NCI-H460 (cell line): ENCODE measurements at places on chromosomes 11 and 22. TPM values are rescaled to one million over a fixed set of nuclear protein-coding genes. Genes with fewer than 3 reads are reported as not detected.

DNA sequence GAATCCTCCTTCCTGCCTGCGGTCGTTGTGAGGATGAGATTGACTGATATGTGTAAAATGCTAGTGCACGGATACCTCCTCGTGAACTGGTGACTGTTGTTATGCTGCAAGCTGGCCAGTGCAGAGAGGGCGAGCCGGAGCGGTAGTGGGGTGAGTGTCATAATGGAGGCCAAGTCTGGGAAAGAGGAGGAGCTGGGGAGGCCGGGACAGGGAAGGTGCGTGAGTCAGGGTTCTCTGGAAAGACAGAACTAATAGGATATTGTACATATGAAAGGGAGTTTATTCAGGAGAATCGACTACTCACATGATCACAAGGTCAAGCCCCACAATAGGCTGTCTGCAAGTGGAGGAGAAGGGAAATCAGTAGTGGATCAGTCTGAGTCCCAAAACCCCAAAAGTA lies 56.8 kb upstream of the FADD start:
- no peak for DNase-seq

Gene ZBTB16
- not detected in 2 replicates for total RNA-seq

GRCh38 chr11:73288192-73288872 lies 16.2 kb downstream of the P2RY6 start:
- no peak for DNase-seq

DNA sequence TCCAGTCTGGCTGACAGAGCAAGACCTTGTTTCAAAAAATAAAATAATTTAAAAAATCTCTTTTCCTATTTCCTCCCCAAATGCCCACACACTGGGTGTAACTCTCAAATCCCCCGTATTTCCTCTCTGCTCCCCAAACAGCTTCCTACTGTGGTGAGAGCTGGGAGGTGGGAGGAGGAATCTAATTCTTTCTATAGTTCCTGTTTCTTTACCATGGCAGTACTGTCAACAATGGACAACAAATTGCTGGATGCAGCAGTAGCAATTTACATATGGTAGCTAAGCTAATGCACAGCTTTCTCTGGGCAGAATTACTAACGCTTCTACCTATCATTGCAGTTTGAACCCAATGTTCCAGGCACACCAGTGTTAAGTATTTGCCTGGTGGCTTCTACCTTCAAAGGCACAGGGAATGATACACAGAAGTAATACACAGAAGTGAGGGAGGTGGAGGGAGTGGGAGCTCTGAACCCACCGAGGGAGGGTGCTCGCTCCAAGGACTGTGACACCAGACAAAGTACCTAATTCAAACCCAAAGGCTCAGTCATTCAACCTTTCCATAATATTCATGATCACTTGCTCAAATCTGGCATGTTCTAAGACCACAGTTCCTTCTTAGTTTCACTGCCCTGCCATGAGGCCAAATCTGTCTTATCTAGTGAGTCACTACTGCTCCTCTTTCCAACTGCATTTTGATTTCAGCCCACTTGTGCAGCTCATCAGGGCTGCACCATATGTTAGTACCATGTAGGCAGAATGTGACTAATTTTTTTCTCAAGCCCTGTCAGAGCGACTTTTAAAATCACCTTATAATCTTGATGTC lies 37.9 kb downstream of the CELF1 start:
- DNase-seq, result no peak

DNA sequence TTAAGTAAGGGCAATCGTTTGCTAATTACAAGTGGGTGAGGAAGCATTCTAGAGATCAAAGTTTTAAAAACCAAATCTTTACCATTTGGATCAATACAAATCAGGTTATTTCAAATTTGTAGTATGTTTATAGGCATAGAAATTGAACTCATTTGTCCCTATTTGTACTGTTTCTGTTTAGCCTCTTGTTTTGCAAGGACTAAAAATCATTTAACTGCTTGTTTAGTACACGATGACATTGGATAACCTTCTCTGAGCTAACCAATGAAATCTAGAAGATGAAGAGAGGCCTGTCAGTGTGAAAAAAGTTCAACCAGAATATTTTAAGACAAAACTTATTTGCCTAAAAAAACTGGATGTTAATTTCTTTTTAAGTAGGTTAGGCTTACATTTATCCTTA lies 40.0 kb downstream of the ZC3H12C start:
- no peak for DNase-seq

DNA sequence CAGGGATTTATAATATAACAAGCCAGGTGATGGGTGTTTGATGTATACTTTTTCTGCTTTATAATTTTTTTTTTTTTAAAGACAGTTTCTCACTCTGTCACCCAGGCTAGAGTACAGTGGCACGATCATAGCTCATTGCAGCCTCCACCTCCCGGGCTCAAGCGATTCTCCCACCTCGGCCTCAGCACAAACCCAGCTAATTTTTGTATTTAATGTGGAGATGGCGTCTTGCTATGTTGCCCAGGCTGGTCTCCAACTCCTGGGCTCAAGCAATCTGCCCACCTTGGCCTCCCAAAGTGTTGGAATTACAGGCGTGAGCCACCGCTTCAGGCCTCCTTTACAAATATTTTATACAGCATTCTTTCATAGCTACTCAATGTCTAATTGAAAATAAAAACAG lies 48.6 kb downstream of the MORC2 start:
- DNase-seq, result no peak

- no peak for DNase-seq
These were observed 76.4 kb downstream of the MPPED1 start for GRCh38 chr22:43488031-43488866.

Gene PTPRCAP
- not detected in 2 replicates for total RNA-seq

DNA sequence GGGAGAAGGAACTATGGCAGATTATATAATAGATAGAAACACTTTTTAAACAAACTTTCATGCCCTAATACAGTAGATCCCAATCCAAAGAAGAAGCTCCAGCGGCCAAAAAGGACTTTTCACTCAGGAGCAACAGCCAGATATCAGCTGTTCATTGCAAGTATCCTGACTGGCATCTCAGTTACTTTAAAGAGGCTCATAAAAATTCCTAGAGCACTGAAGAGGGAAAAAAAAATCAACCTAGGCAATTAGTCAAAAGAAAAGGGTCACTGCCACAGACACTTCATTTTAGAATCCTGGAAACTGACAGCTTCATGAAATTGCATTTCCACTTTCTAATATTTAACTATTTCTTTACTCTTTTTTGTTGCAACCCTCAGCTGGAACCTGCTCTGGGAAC lies 170.6 kb upstream of the SOX6 start:
- DNase-seq, result no peak

GRCh38 chr11:8026982-8027381 lies 39.8 kb downstream of the EIF3F start:
- no peak for DNase-seq

DNA sequence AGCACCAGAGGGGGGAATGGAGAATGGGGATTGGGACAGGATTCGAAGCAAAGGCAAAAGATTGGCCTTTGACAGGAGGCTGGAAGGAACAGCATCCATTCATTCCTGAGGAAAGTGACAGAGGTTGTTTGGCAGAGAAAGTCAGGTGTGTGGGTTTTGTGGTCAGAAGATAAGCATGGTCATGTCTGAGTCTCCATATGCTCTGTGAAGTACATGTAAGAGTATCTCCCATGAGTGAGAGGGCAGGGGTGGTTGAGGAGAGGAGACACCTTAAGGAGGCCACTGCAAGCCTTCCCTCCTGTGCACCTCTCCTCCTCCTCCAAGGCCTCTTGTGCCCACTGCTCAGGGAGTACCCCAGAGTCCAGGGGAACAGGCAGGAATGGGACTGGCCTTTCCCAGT lies 1.9 kb upstream of the NLRP10 start:
- DNase-seq, result no peak

Gene CEND1
- not detected in 2 replicates for total RNA-seq

- no peak for DNase-seq
These were observed 58.0 kb downstream of the CADM1 start for GRCh38 chr11:115446214-115446613.

DNA sequence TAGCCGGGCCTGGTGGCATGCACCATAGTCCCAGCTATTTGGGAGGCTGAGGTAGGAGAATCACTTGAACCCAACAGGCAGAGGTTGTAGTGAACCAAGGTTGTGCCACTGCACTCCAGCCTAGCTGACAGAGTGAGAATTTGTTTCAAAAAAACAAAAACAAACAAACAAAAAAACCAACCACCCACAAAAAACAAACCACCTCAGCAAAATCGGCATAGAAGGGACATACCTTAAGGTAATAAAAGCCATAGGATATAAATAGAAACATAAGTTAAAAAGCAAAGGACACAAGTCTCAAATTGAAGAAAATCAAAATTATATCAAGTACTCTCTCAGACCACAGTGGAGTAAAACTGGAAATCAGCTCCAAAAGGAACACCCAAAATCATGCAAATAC lies 33.2 kb downstream of the PIWIL3 start:
- DNase-seq, result no peak

GRCh38 chr11:1150116-1150515 lies 7.6 kb upstream of the MUC5AC start:
- no peak for DNase-seq

GRCh38 chr11:126496576-126497337 lies 141.3 kb downstream of the ST3GAL4 start:
- DNase-seq, result no peak
